ENCODE measurements at places on chromosomes 3 and 15.
A peak's percentile ranks its signal among the peaks of the same experiment; 100 is the strongest.

DNA sequence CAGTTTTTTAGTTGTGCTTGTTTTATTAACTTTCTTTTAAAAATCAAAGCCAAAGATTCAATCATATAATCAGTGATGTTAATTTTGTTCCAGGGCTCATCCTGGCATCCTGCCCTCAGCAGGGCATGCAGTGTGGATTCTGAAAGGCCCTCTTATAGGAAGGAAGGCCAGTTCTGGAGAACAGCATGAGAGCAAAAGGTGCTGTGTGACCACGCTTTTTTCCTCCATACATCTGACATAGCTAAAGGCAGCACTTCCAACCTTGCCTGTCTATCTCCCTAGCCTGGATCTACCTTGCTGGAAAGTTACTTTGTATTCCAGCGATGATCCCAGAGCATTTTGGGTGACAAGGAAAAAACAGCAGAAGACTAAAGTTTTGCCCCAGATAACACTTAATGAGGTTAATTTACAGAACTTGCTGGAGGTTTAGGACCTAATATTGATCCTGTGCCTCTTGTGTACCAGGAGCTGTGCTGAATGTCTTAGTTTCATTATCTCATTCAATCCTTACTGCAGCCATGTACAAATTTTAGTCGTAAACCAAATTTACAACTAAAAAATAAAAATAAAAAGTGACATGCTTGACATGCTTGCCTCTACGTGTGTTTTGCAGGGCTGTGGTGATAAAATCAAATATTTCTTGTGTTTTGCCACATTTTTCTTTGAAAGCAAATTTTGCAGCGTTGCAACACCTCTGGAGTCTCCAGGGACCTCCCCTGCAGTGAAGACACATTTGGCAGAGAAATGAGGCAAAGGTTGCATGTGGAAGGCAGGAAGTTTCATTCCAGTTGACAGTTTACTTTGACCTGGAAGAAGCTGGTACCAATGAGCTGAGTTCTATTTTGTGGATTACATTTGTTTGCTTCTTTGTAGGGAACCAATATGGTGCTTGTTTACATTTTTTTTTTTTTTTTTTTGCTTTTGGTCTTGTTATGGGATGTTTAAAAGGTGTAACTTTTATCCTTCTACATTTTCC is 13.2 kb downstream of the IL1RAP start:
- no peak for DNase-seq

- no peak for DNase-seq
Observed at GRCh38 chr3:26118165-26118564, 328.3 kb downstream of the OXSM start.

- no peak for DNase-seq
Observed at GRCh38 chr3:58073301-58074108, 65.3 kb downstream of the FLNB start.

- DNase-seq = no peak
Observed at GRCh38 chr3:182027366-182027765, 315.6 kb downstream of the SOX2 start.

DNA sequence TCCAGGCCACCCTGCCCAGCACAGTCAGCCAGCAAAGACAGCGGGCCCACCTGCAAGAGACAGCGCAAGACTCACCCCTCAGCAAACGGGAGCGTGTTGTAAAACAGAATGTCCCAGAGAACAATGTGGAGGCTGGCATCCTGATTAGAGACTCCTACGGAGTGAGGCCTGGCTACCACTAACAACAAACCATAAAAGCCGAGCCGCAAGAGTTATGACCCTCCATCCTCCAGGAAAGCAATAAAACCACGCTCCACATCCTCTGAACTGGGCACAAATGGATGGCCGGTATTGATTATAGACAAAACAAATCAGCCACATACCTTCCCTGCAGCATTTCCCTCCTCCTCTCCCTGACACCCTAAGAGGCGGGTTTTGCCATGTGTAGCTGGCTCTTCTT is 75.8 kb upstream of the LIPC start:
- DNase-seq = no peak

DNA sequence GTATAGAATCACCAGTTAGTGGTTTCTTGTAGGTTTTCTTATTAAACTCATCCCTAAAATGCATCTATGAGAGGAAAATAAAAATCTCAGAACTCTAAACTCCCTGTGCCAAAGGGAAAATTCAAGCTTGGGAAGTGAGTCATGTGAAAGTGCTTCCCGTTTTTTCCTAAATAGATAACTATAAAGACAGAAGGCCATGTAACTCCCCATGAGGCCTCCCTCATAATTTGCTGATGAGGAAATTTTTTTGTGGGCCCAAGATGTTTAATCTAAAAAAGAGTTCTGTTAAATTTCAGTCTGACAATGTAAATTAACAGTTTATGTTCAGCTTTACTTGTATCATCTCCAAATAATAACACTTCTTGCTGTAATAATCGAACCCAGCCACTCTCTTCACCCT is 1273.9 kb downstream of the OTOL1 start:
- no peak for DNase-seq

DNA sequence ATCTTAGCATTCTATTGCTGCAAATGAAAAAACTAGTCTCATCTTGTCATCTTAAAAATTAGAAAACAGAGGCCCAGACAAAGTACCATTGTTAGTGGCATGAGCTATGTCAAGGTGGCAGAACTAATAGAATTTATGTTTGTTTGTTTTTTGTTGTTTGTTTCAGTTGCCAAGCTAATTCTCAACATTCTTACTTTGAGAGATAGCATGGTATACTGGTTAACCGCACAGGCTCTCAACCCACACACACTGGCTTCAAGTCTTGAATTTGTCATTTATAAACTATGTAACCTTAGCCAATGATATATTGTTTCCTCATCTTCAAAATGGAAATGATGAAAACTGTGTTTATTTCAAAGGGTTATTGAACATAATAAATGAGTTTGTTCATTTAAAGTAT is 367.6 kb upstream of the PLSCR5 start:
- DNase-seq = no peak

GRCh38 chr3:34683851-34684250 is 885.4 kb downstream of the PDCD6IP start:
- DNase-seq = no peak

GRCh38 chr15:40493089-40493840 is 22.5 kb downstream of the CHST14 start:
- DNase-seq = no peak

DNA sequence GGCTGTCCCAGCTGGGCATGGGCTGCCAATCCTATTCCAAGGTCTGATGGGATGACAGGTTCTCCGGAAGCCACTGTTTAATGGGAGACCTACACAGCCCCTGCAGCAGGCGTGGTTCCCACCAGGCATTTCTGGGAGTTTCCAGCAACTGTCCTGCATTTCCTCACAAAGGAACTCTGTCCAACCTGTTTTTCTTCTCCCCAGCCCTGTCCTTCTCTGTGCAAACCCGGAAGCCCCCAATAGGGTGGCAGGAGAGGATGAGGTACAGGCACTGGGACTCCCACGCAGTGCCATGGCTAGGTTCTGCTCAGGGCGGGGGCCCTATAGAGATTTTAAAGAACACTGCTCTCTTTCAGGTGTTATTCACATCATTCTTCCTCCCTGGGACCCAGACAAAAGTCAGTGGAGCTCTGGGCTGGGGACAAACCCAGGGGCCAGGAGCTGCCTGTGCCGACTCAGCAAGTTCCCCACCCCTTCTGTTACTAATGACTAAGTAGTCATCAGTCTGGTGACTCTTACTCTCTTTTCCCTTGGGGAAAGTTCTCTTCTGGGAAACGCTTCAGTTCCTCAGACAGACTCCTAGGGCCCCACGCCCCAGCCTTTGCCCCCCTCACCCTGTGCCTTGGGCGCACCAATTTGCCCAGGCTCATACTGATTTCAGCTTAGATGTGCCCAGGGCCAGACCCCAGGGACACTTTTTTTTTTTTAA is 97.7 kb downstream of the CD47 start:
- DNase-seq = peak; percentile 50

GRCh38 chr3:23726811-23727548 is 78.8 kb upstream of the UBE2E1 start:
- DNase-seq = no peak

DNA sequence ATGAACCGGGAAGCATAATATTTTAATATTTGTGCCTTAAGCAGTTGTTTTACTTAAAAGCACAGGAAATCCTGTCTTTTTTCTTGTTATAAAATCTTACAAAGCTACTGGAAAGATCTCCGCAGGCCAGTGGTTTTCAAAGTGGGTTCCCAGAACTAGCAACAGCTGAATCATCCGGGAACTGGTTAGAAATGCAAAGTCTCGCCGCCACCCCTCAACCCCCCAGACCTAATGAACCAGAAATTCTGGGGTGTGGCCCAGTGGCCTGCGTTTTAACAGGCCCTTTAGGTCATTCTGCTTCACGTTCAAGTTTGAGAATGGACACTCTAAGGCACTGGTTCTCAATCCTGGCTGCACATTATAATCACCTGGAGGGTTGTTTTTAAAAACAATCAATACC is 74.7 kb downstream of the PDZRN3 start:
- DNase-seq = no peak

GRCh38 chr3:194885766-194886165 is 200.1 kb downstream of the FAM43A start:
- no peak for DNase-seq
